ENCODE measurements at places on chromosomes 4 and X.

- DNase-seq, result no peak
Measured at GRCh38 chr4:135277980-135278315, 1076.4 kb upstream of the PABPC4L start.

- DNase-seq, result no peak
Measured at GRCh38 chr4:184165291-184165690, 52.4 kb downstream of the ENPP6 start.

DNA sequence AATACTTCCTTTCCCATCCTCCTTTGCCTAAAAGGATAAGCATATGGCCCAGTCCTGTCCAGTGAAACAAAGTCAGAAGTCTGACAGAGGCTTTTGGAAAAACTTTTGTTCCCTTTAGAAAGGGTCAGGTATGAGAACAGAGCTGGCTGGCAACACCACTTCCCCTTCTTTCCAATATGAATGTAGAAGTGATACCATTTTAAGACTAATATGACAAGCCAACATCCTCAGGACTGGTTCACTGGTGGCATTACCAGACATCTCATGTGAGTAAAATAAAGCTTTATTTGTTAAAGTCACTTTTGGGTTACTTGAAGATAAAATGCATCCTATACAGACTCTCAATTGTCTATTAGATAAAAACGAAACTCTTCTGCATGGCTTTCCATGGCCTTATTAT, 83.6 kb upstream of the PTCHD1 start:
- DNase-seq, result no peak

DNA sequence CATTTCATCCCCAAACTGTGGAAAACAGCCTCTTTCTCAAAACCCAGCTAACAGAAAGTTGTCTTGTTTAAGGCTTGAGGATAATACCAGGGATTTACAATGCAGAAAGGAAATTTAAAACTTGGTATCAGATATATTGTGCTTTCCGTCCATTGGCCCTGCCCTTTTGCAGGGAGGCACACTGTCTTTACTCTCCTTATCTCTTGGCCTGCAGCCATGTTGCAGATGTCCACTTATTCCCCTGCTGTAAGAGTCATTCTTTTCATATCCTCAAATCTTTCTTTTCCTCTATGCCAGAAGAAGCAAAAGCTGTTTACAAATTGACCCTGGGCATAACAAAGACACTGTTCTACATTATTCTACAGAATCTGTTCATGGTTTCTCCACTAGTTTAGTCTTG, 75.6 kb upstream of the DYNLT3 start:
- no peak for DNase-seq

DNA sequence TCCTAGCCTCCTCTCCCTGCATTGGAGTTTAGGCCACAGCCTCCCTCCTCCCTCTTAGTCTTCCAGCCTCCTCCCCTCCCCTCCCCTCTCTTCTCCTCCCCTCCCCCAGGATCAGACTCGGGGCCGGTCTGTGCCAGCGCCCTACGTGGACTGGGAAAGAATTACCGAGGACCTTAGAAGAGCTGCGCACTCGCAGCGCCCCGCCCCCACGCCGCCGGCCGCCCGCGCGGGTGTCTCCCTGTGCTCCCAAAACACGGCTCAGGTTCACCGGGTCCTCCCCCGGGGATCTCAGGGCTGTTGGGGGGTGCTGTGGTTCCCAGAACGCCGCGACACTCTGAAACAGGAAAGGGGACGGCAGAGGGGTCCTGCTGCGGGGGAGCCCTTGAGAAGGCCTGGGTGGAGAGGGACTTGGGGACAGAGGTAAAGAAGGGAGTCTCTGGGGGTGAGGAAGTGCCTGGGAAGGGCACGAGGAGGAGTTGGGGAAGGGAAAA, 122.3 kb upstream of the TBL1X start:
- peak; percentile 73 for DNase-seq

All from activated CD8-positive, alpha-beta memory T cell treated with anti-CD3 and anti-CD28 coated beads, Interleukin-2, amount 10 ng/mL, durations not matched to agents 7 days and 5 days (primary cell).